Stimulated activated CD8-positive, alpha-beta memory T cell treated with anti-CD3 and anti-CD28 coated beads, Interleukin-7, amount 100 ng/mL, for 24 hours (primary cell): ENCODE measurements at places on chromosomes 3 and 15.
A peak's percentile ranks its signal among the peaks of the same experiment; 100 is the strongest.

DNA sequence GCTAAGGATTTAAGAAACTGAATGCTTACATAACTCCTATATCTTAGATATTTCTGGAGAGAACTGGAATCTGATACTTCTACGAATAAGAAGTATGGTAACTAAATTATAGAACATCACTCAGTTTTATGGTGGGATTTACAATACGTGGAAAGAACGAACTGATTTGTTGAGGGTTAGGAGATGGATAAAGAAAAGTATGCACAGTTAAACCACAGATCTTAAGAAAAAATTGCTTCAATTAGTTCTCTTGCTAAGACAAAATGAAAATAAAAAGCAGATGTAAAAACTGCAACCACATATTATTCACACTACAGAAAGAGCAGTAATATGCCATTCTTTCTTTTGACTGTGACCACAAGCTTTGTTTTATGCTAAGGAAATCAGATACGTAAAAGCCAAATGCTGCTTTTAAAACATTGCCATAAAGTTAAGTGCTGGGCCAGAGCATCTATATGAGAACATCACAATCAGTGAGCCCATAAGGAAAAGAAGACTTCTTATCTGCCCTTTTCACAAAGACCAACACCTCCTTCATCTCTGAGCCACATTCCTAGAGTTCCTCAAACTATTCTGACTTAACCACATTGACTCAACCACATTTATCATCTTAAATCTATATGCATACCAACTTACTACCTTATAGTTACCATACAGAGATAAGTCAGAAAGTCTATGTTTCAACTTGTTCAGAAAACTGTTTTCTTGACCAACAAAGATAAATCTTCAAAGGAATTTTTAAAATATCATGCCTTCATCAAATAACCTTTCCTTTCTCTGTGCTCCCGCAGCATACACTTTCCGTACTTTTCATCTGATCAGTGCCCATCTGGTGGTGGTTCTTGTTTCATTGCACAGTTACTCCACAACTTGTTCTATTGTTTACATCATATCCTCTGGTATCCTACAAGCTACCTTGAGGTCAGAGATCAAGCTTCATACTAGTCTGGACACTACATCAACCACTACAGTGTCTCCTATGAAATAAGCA lies 61.7 kb downstream of the FSIP1 start:
- DNase-seq: no peak

GRCh38 chr3:124034016-124034843 lies 42.3 kb upstream of the ROPN1 start:
- DNase-seq: no peak

GRCh38 chr15:101765772-101766456 lies 37.4 kb upstream of the OR4F6 start:
- DNase-seq: no peak

GRCh38 chr15:80242132-80242769 lies 9.8 kb downstream of the CTXND1 start:
- DNase-seq: no peak

GRCh38 chr3:2860626-2861025 lies 249.5 kb downstream of the IL5RA start:
- DNase-seq: no peak

DNA sequence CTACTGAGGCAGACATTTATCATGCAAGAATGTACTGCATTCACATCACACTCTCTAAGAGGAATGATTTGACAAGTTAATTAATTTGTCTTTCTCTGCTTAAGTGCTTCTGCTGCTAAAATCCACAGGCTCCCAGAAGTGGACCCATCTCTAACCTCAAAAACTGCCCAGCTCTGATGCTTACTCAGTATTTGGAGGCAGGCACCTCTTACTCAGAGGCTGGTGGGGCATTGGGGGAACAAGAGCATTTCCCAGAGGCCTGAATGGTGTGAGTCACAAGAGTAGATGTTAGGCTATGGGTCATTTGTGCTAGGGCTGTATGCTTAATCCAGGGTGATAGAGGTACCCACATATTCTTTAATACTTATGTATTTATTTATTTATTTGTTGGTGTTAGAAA lies 34.4 kb upstream of the HCN4 start:
- DNase-seq: no peak

- no peak for DNase-seq
These were observed 13.8 kb downstream of the HDC start for GRCh38 chr15:50251638-50252182.

GRCh38 chr3:150331978-150332568 lies 76.0 kb upstream of the TSC22D2 start:
- no peak for DNase-seq

DNA sequence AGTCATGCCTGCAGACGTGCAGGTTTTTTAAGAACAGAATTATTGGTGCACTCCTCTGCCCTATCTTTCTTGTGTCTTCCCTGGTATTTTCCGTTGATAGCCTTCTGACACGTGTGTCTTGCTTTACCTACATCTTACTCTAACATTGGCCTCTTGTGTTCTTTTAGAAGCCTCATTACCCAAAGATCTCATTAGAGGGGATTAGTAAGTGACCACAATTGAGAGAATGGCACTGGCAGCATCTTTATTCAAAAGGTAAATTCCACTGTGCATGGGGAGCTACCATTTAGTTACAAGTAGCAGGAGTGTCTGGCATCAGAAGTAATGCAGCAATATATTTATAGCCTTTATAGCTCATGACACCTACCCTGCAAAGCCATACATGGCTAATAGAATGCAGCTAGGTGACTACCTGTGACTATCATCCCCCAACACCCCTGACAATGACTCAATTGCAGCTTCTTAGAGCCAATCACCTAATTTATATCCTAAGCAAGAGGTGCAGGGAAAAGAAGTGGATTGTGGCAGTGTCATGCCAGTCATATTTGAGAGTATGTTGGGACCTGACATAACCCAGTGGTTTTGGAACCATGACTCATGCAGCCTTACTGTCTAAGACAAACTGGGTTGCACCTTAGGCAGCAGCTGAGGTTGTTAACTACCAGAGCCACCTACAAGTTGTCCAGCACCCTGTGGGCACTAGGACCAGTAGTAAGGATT lies 164.8 kb downstream of the GRM7 start:
- no peak for DNase-seq

GRCh38 chr15:76056931-76057330 lies 2.9 kb upstream of the TMEM266 start:
- no peak for DNase-seq

GRCh38 chr3:193885832-193886231 lies 250.1 kb upstream of the HES1 start:
- no peak for DNase-seq

GRCh38 chr3:105513042-105513441 lies 146.3 kb downstream of the ALCAM start:
- DNase-seq: no peak

GRCh38 chr3:12967606-12968351 lies 105.5 kb downstream of the IQSEC1 start:
- peak; percentile 69 for DNase-seq

DNA sequence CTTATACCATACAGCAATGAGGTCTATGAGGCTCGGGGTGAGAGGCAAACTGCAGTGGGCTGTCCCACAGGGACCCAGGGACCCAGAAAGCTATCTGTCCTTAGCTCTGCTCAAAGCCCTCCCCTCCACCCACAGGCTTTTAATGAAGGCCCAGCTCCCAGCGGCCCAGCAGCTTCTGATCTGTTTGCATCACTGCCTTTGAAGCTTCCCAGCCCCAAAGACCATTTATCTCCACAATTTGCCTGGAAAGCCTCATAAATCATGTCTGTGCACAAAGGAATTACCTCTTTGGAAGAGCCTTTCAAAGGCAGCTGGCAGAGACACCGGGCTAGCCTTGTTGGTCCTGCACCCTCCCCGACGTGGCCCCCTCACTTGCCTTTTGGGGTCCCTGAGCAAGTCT lies 123.9 kb downstream of the RAB11A start:
- DNase-seq: no peak

GRCh38 chr15:47737477-47737876 lies 20.2 kb downstream of the SEMA6D start:
- no peak for DNase-seq

DNA sequence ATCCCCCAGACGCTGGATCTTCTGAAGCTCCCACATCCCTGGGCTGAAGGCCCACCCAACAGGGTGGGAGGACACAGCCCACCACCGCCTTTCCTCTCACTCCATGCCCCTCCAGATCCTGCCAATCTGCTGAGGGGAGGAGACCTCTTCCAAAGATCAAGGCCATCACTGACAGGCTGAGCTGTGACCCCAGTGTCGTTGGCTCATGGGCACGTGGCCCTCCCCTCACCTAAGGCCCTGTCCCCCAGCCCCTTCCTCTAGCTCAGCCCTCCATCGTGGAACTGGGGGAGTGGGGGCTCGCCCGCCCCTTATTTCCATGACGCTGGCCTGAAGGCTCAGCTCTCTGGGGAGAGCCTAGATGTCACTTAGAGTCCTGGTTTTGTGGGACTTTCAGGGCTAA lies 10.4 kb downstream of the C3orf18 start:
- DNase-seq: no peak

DNA sequence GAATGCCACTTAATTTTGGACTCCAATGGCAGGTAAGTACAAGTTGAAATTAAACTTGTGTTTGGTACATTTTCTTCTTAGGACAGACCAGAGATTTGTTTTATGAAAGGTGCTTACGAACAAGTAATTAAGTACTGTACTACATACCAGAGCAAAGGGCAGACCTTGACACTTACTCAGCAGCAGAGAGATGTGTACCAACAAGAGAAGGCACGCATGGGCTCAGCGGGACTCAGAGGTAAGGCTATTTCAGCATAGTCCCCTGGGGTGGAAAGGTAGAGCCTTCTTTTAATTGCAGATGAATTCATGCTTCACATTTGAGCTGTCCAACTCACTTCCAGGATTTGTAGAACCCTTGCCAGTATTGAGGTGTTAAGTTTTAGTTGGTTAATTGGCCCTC lies 51.4 kb downstream of the ASTE1 start:
- DNase-seq: no peak

DNA sequence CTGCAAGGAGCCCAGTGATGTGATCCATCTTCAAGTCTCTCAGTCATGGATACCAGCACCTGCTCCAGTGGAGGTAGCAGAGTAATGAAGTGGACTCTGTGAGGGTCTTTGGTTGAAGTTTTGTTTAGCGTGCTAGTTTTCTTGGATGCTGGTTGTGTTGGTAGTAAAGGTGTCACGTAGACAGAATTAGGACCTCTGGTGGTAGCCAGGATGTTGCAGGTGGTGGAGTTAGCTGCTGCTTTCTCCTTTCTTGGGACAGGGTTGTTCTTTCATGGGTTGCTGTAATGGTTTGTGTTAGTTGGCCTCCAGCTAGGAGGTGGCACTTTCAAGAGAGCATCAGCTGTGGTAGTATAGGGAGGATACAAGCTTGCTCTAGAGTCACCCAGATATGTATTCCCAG lies 125.2 kb downstream of the ANXA2 start:
- DNase-seq: no peak

GRCh38 chr3:64943866-64944265 lies 256.1 kb upstream of the ADAMTS9 start:
- DNase-seq: no peak

DNA sequence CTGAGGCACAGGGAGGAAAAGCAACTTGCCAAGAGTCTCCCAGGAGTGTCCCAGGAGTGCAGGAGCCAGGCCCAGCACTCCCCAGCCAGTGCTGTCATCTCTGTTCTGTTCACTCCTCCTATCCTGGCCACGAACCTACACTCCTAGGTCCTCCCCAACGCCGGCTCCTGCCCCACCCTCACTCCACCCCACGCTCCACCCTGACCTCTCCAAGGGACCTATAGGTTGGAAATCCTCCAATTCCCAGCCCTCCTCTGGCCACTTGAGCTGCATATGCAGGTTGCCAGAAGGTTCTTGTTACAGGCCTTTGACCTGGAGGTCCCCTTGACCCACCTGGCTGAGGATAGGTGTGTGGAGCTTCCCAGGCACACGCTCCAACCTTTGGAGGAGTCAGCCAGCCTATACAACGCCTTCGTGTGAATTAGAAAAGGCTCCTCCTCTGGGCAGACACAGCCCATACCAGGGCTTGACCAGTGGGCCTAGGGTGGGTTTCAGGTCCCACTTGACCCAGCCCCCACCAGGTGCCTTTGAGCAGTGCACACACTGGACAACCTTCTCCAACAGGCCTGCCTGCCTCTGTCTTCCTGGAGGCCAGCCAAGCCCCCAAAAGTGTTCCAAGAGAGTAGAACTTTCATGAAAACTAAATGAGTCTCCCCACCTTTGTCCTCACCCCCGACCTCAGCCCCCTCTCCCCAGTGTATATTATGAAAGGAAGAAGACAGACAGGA lies 167.2 kb upstream of the TLE3 start:
- DNase-seq: no peak

- no peak for DNase-seq
These were observed 2.7 kb downstream of the ZNF654 start for GRCh38 chr3:88061746-88062145.

GRCh38 chr3:152295344-152295743 lies 26.6 kb downstream of the MBNL1 start:
- no peak for DNase-seq

DNA sequence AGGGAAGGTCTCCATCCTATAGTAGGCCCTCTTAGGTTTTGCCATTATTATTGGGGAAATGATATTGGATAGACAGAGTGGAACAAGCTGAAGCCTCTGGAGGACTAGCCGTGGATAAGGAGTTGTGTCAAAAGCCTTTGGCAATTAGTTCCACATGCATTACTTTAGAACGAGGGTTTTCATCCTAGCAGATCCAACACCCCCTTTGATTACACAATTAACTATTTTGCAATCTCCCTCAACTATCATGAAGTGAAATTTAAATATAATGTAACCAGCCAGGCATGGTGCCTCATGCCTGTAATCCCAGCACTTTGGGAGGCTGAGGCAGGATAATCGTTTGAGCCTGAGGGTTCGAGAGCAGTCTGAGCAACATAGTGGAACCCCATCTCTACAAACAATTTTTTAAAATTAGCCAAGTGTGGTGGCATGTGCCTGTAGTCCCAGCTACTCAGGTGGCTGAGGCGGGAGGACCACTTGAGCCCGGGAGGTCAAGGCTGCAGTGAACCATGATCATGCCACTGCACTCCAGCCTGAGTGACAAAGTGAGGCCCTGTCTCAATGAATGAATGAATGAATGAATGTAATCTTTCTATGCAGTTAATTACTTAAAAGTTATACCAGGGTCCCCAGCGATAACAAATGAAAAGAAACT lies 56.8 kb downstream of the PXYLP1 start:
- DNase-seq: no peak

- DNase-seq: no peak
These were observed 570.0 kb upstream of the NR2F2 start for GRCh38 chr15:95760508-95760907.

GRCh38 chr3:43233062-43233461 lies 53.3 kb upstream of the SNRK start:
- DNase-seq: no peak

DNA sequence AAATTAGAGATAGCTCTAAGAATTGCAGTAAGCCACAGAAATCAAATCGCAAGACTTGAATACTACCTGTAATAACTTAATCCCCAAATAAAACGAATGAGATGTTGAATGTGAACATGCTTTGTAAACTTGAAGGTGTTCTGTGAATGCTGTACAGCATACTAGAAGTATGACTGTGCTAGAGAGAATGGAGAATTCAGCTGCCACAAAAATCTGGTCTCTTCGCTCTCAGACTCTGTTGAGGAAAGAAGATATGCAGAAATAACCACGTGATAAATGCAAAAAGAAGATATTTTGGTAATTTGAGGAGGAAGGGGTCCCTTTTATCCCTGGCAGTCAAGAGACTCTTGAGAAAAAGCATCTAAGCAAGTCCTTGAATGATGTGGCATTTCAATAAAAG lies 37.3 kb downstream of the ZBTB38 start:
- no peak for DNase-seq

GRCh38 chr3:152388631-152389030 lies 119.9 kb downstream of the MBNL1 start:
- no peak for DNase-seq

- DNase-seq: no peak
These were observed 18.5 kb downstream of the ZNF609 start for GRCh38 chr15:64478863-64479262.

GRCh38 chr15:80669663-80670273 lies 25.3 kb upstream of the ABHD17C start:
- DNase-seq: no peak
